ENCODE measurements at places on chromosomes 11 and 22.

- no peak for DNase-seq
Measured at GRCh38 chr22:31577711-31578110, 81.4 kb downstream of the SFI1 start.

GRCh38 chr22:21094911-21095772 lies 49.4 kb downstream of the LRRC74B start:
- DNase-seq, result no peak

DNA sequence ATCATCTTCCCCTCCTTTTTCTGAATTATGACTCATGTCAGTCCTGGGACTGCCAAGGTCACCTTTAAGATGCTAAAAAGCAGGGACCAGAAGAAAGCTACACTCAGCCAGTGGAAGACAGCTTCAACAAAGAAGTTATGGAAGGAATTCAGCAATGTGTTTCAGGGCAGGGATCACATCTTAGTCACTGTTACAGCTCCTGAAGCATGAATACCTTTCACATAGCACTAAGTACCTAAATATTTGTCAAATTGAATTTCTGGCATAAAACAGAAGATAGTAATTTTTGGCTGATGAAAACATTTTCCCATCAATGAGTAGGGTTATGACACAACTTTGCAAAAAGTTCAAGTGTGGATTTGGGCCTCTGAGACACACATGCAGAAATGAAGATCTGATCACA lies 5.2 kb downstream of the DDB1 start:
- DNase-seq, result no peak

DNA sequence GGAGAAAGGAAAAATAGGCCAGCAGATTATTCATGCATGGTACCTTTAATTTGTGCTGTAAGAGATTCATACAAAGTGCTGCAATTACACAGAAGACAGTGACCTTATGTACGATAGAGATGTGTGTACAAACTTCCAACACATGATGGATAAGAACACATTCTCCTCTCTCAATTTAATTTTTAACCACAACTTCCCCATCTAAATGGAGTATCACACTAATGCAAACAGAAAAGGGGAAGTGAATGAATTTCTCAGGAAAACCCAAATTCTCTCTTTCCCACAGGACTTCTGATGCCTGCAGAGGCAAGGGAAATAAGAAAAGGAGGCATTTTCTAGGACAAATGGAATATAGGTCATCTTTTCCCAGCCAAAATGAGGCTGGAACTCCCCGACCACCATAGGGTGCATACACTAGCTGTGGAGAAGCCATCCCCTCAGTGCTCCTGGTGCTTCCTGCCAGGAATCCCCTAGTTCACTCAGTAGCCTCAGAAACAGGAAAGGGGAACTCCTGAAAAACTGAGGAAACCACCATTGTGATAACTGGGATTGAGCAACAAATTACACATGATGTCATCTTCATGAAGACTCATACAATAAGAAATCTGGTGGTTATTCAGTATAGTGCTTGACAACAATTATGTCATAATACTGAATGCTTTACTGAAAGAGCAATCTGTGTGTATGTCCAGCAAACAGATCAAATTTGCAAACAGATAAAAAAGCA lies 22.4 kb downstream of the MMP10 start:
- DNase-seq, result no peak

- DNase-seq, result no peak
Measured at GRCh38 chr11:121341609-121342008, 49.0 kb downstream of the SC5D start.

DNA sequence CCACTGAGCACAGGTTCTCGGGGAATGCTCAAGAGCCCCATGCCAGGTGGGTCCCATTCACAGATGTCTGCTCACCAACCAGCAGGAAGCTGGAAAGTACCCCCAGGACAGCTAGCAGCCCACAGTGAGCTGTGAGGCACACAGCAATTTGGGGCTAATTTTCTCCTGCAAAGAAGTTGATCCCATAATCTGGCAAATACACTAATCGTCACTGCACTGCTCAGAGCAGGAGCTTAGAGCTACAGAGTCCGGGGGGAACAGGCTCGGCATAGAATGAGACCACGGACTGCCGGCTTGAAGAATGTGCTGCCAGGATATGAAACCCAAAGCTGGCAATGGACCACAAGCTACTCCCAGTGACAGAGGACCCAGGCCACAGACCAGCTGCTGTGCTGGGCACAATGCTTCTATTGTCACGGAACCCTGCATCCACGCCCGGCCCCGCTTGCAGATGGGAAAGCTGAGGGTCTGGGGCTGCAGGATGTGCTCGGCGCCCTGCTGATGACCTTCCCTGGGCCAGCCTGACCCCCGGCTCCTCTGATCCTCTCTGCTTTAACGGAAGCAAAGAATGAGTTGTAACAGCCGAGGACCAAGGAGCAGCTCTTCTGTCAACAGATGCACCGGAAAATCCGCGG lies 239.7 kb downstream of the CTTN start:
- DNase-seq, result no peak

- DNase-seq, result peak; percentile 82
Measured at GRCh38 chr22:19941365-19942082, at the start of the genes COMT and TXNRD2. COMT (plus strand) TSS chr22:19941772; CDS start chr22:19962527, 20,755 bp downstream. TXNRD2 (minus strand) TSS chr22:19941818; CDS start chr22:19941803, 15 bp downstream.

DNA sequence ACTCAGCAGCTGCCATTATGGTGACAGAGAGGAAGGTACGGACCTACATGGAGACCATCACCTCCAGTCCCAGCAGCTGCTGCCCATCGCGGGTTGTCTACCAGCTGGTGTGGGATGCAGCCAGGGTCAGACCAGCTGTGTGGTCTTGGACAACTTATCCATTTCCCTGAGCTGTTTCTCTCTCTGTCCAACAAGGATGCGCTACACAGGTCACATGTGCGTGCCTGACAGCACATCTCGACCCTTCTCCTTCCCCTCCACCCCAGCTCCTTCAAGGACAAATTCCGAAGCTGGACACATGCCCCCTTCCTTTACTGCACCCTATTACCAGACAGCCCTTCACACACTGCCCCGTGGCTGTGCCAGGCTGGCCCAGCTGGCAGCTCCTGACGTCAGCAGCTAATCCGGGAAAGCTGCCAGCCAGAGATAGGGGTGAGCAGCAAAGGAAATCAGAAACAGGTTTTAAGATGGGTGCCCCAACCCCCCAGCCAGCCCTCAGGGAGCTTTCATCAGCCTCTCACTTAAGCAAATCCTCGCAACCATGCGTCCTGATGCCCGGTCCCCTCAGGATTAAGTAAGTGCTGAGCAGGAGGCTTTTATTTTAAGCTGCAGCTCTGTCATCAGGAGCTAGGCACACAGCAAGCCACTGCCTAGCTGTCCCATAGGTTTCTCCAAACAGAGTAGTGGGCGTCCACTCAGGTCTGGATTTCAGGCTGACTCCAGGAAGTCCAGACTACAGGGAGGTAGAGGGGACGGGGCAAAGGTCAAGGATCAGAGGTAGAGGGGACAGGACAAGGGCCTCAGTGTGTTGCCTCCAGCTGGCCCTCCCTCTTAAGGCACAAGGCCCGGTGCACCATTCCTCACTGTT lies 20.3 kb downstream of the TEF start:
- no peak for DNase-seq

DNA sequence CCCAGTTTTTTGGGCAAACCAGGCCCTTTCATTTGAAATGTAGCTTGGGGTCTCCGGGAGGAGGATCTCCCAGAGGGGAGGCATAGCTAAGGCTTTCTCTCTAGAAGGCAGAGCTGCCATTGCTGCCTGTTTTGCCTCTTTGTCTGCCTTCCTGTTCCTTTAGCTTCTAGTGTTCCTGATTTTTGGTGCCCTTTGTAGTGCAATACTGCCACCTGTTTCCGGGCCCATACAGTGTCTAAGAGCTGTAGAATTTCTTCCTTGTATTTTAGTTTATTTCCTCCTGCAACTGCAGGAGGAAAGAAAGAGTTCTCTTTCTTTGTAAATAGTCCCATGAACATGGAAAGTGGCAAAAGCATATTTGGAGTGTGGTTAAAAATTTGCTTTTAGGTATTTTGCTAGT lies 19.3 kb upstream of the GLYATL1 start:
- DNase-seq, result no peak

DNA sequence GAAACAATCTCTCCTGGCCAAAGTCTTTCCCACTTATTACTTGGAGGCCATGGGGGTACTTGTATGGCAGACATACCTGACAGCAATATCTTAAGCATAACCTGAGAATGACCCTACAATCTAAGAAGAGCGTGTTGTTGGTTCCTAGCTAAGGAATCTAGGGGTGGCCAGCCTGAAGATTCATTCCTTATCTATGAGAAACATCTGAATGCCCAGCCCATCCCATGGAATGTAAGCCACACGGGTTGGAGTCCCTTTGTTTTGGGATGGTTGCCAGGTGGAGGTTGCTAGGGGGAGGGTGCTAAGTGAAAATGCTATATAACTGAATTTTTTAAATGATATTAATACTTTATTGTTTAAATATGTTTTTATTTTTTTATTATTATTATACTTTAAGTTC lies 725.0 kb downstream of the ETS1 start:
- no peak for DNase-seq

- DNase-seq, result no peak
Measured at GRCh38 chr11:110148775-110149744, 55.9 kb downstream of the ZC3H12C start.

GRCh38 chr22:32991353-32992101 lies 66.7 kb downstream of the SYN3 start:
- DNase-seq, result no peak

- DNase-seq, result no peak
Measured at GRCh38 chr22:49048591-49048990, 779.1 kb downstream of the BRD1 start.

DNA sequence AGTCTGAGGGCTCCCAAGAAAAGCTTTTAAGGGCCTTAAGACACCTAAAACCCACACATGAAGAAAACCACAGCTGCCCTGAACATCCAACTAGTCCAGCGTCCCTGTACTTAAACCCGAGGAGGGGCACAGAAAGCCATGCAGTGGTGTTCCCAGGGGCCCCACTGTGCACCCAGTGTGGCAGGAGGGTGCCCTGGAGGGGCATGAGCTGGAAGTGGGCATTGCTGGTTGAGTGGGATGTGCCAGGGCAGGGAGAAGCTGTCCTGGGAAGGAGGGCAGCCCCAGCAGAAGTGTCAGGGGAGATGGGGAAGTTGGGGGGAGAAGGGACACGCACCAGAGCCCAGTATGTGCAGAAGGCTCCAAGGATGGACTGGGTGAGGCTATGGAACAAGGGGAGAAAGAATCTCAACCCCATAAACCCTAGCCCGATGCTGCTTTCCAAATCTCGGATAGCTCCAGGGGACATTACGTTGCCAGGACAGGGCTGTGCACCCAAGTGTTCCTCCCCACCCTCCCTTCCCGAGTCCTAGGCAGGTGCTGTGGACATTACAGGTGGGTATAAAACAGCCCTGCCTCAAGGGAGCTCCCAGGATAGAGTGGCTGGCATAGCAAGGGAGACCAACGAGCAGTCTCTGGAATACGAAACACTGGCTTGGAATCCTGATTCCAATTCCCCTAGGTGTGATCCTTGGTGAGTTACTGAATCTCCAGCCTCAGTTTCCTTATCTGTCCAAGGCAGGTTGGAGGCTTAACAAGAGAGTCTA lies 44.2 kb downstream of the SHANK2 start:
- DNase-seq, result no peak

- DNase-seq, result no peak
Measured at GRCh38 chr22:42033263-42034181, 34.9 kb downstream of the WBP2NL start.

DNA sequence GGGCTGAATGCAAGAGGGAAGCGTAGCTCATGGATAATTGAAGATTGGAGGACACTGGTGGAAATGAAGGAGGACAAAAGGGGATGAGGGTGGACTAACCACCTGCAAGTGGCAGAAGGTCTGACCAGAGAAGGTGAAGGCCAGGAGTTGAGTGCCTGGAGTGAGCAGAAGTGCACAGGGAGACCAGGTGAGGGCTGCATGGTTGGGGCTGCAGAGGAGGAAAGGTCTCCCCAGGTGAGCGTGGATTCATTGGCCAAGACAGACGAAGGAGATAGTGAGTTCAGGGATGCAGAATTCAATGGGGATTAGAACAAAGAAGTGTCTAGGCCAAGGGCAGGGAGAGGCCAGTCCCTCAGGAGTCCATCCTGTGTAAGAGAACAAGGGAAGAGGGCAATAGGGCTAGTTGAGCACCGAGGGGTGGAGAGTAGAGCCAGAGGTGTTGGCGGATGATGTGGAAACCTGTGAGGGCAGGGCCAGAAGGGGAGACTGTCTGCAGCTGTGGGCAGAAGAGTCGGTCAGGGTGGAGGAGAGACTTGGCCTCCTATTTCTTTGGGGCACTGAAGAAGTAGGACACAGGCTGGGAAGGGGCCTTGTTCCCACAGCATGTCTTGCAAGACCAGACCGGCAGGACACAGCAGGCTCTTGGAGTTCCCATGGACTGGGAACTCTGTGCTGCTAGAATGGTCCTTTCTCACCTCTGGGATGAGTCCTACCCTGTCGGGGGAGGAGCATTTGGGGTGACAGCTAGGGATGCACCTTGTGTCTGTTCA lies 6.7 kb downstream of the TRIM29 start:
- DNase-seq, result no peak

DNA sequence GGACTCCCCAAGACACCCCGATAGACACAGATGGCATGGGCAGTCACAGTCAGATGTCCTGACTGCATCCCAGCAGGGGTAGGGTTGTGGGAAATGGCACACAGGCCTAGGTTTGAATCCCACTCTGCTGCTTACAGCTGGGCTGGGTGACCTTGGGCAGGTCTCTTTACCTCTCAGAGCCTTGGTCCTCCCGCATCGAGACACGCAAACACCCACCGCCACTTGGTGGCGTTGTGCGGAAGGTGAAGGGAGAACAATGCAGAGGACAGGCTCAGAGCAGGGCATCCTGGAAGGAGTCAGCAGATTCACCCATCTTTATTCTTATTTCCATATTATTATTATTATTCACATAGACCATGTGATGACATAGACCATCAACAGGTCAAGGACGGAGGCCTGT lies 140.5 kb downstream of the MIAT start:
- DNase-seq, result no peak

DNA sequence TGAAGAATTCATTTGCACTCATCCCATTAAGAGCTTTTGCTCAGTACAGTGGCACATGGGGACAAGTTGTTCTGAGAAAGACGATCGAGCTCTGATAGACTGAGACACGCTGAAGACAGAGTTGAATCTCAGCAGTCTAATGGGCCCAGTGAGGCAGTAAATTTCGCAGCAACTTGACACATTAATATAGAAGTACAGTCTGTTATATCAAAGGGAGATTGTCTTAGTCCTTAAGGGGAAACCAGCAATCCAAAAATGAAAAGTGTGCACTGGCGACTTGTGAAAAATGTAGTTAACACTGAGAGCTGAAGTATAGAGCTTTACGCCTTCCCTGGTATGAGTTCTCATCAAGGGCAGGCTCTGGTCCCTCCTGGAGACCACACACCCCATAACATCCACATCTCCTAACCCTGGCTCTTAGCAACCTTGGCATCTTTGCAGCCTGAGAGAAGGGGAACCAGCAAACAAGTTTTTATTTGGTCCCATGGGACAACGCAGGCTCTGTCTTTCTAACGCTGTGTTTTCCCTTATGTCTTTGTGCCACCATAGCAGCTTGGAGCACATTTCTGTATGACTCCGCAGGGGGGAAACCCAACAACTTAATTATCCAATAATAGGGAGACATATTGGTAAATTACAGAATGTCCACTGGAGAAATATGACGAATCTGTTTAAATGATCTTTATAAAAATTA lies 952.5 kb downstream of the OPCML start:
- DNase-seq, result no peak

Measured in stimulated activated CD8-positive, alpha-beta memory T cell treated with anti-CD3 and anti-CD28 coated beads, Interleukin-4, amount 100 ng/mL, for 48 hours (primary cell).